ENCODE measurements at places on chromosomes 12 and 14.

- no peak for DNase-seq
Observed at GRCh38 chr12:53938326-53939140, at the start of gene HOXC13. Gene HOXC13, plus strand, starts transcription at chr12:53938831. Its CDS starts 76 bp downstream, at chr12:53938907.

DNA sequence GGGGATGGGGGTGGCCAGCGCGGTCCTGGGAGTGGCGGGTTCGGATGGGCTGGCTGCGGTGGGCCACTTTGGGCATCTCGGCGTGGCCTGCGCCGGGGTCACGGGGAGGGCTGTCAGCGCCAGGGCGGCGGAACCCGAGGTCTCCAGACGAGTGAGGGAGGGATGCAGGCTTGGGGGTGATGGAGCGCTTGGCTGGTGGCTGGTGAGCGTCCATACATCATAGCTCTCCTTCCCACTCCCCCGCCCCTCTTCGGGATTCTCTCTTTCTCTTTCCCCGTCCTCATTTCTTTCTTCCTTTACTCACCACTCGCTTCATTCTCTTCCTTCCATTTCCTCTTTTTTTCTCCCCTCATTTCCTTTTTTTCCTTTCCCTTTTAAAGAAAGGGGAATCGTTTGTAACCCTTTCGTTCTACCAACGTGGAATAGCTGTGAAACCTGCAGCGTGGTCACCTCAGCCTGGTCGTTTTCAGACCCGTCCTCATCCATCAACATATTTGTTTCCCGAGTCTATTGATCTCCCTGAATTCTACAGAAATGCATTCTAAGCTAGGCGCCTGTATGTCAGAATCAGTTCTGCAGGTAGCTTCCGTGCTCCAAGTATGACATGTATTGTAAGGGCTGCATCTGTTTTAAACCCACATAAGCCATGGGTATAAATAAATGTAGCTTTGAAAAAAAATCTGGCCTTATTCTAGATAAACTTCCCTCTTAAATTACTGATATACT is 260.3 kb upstream of the E2F7 start:
- DNase-seq: no peak

GRCh38 chr14:103742499-103743255 is 27.1 kb downstream of the ZFYVE21 start:
- no peak for DNase-seq

GRCh38 chr12:116204169-116204568 is 73.3 kb downstream of the MED13L start:
- no peak for DNase-seq

DNA sequence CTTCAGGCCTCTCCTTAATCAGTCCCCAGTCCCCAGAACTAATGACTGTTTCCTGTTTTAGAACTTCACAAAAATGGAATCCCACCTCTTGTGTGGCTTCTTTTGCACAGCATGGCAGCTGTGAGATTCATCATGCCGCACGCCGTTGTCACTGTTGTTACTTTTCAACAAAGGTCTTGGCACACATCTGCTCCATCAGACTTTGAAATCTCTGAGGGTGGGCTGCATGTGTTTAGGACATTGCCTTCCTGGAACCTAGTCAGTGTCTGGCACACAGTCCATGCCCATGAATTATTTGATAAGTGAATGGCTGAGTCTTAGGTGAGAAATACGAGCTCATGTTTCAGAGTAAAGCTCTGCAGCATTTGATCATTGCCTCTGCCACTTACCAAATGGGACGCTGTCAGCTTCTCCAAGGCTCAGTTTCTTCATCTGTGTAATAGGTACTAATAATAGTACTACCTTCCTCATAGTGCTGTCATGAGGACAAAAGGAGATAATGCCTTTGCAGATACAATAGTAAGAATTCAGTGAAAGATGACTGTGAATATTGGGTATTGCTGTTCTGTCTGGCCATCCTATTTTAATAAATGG is 90.4 kb downstream of the SRRM4 start:
- DNase-seq: no peak

- no peak for DNase-seq
Observed at GRCh38 chr14:100134586-100134985, 24.9 kb downstream of the DEGS2 start.

- DNase-seq: no peak
Observed at GRCh38 chr12:121787063-121788025, 6.1 kb downstream of the RHOF start.

- DNase-seq: no peak
Observed at GRCh38 chr12:26317942-26318575, 122.7 kb downstream of the SSPN start.

- no peak for DNase-seq
Observed at GRCh38 chr12:127422935-127423566, 843.9 kb upstream of the TMEM132C start.

GRCh38 chr12:53004582-53004981 is 1.7 kb upstream of the EIF4B start:
- DNase-seq: no peak

DNA sequence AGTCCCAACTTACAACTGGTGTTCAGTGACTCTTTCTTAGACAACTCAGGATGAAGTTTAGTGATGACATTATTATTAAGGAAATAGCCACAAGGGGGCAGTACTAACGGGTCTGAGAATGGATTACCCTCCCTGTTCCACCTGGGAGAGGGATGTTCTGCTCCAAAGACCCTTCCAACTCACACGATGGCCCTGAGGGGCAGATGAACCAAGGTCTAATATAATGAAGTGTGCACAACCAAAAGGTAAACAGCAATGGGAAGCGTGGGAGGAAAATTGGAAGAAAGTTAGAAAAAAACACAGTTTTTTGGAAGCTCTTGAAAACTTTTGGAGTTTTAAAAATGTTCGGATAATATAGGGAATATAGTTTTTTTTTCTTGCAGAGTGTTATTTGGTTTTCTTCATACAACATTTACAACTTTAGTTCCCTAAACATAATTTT is 24.0 kb downstream of the FGF6 start:
- DNase-seq: no peak

DNA sequence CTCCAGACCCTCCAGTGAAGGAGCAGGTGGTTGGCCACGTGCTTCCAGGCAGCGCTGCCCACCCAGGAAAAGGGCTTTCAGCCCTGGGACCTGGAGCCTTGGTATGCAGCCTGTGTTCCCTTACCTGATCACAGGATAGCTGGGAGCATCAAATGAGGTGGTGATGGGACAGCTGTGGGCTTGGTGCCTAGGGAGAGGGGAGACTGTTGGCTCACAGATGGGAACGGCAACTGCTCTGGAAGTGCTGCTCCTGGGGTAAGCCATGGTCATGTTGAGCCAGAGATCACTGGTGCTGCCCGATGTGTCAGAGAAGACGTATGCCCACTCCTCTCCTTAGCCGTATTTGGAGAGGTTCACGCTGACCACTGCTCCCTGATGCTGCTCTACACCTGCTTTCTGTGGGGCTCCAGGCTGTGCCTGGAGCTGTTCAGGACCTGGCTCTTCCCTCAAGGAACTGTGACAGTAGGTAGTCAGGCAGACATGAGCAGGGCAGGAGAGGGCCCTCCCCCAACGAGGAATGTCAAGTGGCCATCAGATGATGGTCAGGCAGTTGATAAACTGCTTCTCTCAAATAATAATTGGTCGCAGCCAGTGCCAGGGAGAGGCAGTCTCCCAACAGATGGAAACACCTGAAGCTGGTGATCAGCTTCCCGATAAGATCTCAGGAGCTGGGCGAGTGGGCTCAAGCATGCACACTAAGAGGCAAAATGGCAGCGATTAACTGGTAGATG is 2.8 kb upstream of the CYP46A1 start:
- no peak for DNase-seq

GRCh38 chr12:63937378-63938316 is 93.1 kb downstream of the SRGAP1 start:
- DNase-seq: no peak

- DNase-seq: no peak
Observed at GRCh38 chr12:48910196-48910595, 15.1 kb downstream of the FKBP11 start.

All from hippocampal formation (tissue), 2 donors.